ENCODE measurements at places on chromosomes 5 and 9. TPM values are rescaled to one million over a fixed set of nuclear protein-coding genes. Genes with fewer than 3 reads are reported as not detected.

IQGAP2 gene
- total RNA-seq = 4.3 TPM

PRDM9 gene
- not detected for total RNA-seq

GRCh38 chr9:98846879-98847278, 39.4 kb downstream of the GALNT12 start:
- H3K27ac ChIP-seq = no peak overlapping the region
- H3K27me3 ChIP-seq = no peaks in the 10 kb centered on the region
- DNase-seq = no peak
- H3K36me3 ChIP-seq = no peaks in the 10 kb centered on the region
- no peak overlapping the region for H3K4me3 ChIP-seq
- H3K4me1 ChIP-seq = peaks cover 7% of the 10 kb centered on the region

DNA sequence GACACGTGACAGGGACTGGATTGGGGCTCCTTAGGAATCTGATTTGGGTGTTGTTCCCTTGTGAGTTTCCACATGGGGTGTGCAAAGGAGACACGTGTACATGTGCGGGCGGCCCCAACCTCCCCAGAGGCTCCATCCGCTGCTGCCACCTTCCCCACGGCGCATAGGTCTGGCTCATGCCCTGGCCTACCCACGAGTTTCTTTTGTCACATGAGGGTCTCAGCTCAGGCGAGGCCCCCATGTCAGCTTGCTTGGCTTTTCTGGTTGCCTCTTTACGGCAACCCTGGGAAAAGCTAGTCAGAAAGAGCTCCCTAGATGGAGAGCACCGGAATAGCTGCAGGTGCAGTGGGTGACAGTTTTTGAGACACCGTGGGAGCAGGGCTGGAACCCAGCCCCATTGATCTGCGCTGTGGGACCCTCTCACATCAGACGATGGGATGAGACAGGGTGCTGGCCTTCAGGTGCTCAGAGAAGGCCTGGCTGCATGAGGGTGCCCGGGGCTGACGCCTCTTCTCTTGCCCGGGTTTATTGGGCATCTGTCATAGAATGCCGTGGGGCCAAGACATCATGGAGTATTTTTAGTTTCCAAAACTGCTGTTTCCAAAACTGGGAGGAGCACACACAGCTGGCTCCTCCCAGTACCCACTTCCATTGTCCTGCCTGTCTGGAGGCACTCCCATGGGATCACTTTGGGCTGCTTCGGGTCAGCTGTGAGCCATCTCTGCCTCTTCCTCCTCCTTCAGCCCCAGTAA, 107.8 kb downstream of the WNK2 start:
- peaks cover 4% of the 10 kb centered on the region for H3K27me3 ChIP-seq
- no peaks in the 10 kb centered on the region for H3K36me3 ChIP-seq
- H3K27ac ChIP-seq = no peak overlapping the region
- DNase-seq = no peak

DNA sequence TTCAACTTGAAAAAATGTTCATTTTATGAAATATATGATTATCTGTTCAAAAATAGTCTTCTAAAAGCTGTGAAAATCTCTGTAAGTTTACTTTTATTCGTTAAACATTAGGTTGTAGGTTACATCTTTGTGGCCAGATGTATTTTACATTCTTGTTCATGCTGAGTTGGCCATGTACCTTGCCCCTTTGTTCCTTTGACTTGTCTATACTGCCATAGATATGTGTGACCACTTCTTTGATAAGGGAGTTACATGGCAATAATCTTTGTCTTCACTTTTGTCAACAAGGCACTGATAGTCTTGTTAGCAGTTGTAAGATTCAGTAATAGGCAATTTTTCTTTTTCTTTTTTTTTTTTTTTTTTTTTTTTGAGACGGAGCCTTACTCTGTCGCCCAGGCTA, 15.9 kb downstream of the SEC24A start:
- peaks cover 19% of the 10 kb centered on the region for H3K36me3 ChIP-seq
- no peaks in the 10 kb centered on the region for H3K27me3 ChIP-seq
- no peak for DNase-seq
- no peak overlapping the region for H3K4me3 ChIP-seq

DNA sequence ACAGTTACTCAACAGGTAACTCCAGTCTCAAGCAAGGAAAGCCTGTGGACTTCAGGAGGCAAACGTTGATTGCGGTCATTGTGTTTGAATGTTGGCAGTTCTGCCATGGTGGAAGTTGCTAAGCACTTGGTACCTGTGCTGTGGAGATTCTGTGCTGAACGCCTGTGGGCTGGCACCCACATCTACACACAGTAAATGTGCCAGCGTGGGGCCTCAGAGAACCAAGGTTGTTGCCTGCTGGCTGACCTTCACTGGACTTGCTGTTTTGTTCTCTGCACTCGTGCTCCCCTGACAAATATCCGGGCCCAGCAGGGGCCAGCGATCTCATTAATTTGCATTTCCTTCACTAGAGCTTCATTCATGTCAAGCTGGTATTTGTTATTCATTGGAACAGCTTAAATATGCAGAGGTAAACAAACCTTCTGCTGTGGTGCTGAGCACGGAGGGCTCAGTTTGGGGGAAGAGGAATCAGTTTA, 141.8 kb downstream of the PRKACG start:
- H3K4me3 ChIP-seq = no peak overlapping the region
- peak; percentile 56 for DNase-seq
- no peaks in the 10 kb centered on the region for H3K27me3 ChIP-seq
- H3K27ac ChIP-seq = peak overlapping the region; percentile 28
- no peaks in the 10 kb centered on the region for H3K36me3 ChIP-seq

- H3K4me3 ChIP-seq = no peak overlapping the region
- H3K27ac ChIP-seq = no peak overlapping the region
- DNase-seq = no peak
- no peaks in the 10 kb centered on the region for H3K27me3 ChIP-seq
These were observed 398.9 kb downstream of the PLK2 start for GRCh38 chr5:58060996-58061395.

PAPPA gene
- total RNA-seq = 1.9 TPM

- no peaks in the 10 kb centered on the region for H3K27me3 ChIP-seq
- peaks cover 7% of the 10 kb centered on the region for H3K4me1 ChIP-seq
- no peaks in the 10 kb centered on the region for H3K36me3 ChIP-seq
- H3K27ac ChIP-seq = no peak overlapping the region
- no peak overlapping the region for H3K4me3 ChIP-seq
- DNase-seq = no peak
These were observed 167.4 kb downstream of the SLIT3 start for GRCh38 chr5:169133531-169133930.

- no peak within 1 kb of the TSS for H3K27ac ChIP-seq
- DNase-seq = no peak
- no peaks in the 10 kb centered on the region for H3K36me3 ChIP-seq
- H3K4me3 ChIP-seq = peak within 1 kb of the TSS; percentile 14
- peaks cover 70% of the 10 kb centered on the region for H3K27me3 ChIP-seq
- peaks cover 10% of the 10 kb centered on the region for H3K4me1 ChIP-seq
These were observed at the start of gene BHMT for GRCh38 chr5:79111387-79111959. Gene BHMT, plus strand, starts transcription at chr5:79111809. Its CDS starts 77 bp downstream, at chr5:79111886.

CDC20B gene
- total RNA-seq = not detected

DNA sequence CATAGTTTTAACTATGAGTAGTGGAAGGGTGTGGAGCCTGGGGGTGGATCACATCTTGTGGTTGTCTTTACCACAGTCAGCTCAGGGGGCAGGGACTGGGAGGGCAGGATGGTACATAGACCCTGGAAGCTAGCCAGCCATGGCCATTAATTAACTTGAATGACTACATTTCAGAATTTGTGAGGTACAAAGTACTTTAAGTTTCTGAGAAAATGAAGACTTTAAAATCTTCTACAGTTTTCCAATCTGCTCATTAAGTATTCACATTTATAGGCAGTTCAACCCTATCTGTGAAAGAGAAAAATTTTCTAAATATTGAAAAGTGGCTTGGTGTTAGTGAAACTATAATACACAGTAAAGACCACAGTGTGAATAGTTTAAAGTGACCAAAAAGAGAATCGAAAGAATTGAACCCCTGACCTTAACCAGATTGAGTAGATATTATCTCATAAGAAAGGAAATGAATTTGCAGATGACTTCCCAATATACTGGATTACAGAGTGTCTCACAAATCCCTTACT, 234.2 kb upstream of the MEF2C start:
- no peak for DNase-seq
- H3K27ac ChIP-seq = no peak overlapping the region
- H3K36me3 ChIP-seq = no peaks in the 10 kb centered on the region
- no peaks in the 10 kb centered on the region for H3K4me1 ChIP-seq

TESK1 gene
- 20.5 TPM for total RNA-seq

DNA sequence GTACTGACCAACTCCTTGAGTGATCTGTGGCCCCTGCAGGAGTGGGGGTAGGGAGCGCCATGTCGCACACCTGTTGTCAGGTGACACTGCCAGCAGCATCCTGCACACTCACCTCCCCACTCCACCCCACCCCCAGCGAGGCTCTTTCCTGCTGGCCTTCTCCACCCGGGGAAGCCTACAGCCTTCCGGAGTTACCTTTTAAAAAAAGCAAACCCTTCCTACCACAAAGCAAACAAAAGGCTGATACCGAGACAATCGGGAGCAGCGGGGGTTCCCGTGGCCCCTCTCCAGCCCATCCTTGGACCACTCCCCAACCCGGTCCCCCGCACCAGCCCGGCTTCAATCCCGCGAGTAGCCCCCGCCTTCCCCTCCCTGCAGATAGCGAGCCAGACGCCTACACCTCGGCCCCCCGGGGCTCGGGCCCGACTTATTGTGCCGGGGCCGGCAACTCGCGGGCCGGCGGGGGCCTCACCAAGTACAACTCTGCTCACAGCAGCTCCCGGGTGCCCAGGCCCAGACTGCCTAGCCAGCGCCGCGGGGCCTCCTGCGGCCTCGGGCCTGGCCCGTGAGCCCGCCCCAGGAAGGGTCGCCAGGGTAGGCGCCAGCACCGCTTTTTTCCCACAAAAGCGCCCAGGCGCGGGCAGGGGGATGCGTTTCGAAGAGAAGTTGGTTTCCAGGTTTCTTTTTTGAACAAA, 724 bp downstream of the MACROH2A1 start:
- no peak for DNase-seq
- H3K4me1 ChIP-seq = peaks cover 59% of the 10 kb centered on the region
- H3K4me3 ChIP-seq = peak overlapping the region; percentile 97
- no peaks in the 10 kb centered on the region for H3K27me3 ChIP-seq
- peak overlapping the region; percentile 98 for H3K27ac ChIP-seq

MED10 gene
- 23.1 TPM for total RNA-seq

- no peak for DNase-seq
- no peaks in the 10 kb centered on the region for H3K27me3 ChIP-seq
- H3K4me3 ChIP-seq = no peak overlapping the region
- H3K36me3 ChIP-seq = no peaks in the 10 kb centered on the region
- H3K4me1 ChIP-seq = no peaks in the 10 kb centered on the region
- H3K27ac ChIP-seq = no peak overlapping the region
These were observed 93.2 kb downstream of the LIX1 start for GRCh38 chr5:97049175-97049574.

- H3K4me3 ChIP-seq = no peak overlapping the region
- no peak for DNase-seq
- no peaks in the 10 kb centered on the region for H3K36me3 ChIP-seq
- H3K27me3 ChIP-seq = no peaks in the 10 kb centered on the region
These were observed 3.9 kb upstream of the FKTN start for GRCh38 chr9:105554042-105554441.

GRCh38 chr5:73540192-73540591, 25.2 kb downstream of the ANKRA2 start:
- H3K36me3 ChIP-seq = no peaks in the 10 kb centered on the region
- no peak overlapping the region for H3K27ac ChIP-seq
- no peak for DNase-seq
- H3K27me3 ChIP-seq = peaks cover 8% of the 10 kb centered on the region

DNA sequence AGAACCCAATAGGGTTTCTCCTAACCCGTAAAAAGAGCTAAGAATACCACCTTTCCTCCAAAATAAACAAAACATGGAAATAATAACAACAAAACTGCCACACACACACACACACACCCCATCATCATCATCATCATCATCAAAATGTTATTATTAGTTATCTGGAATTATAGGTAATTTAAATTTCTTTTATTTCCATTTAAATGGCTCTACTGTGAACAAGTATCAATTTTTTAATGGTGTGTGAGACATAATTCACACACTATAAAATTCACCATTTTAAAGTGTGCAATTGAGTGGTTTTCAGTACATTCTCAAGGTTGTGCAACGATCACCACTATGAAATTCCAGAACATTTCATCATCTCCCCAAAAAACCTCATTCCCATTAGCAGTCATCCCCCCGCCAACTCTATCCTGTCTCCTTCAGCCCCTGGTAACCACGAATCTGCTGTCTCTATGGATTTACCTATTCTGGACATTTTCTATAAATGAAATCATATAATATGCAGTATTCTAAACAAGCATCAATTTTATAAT, 172.7 kb downstream of the ROR2 start:
- H3K36me3 ChIP-seq = no peaks in the 10 kb centered on the region
- no peak overlapping the region for H3K4me3 ChIP-seq
- H3K27ac ChIP-seq = no peak overlapping the region
- peaks cover 8% of the 10 kb centered on the region for H3K27me3 ChIP-seq
- no peak for DNase-seq

- peak overlapping the region; percentile 88 for H3K4me3 ChIP-seq
- H3K27me3 ChIP-seq = no peaks in the 10 kb centered on the region
- H3K36me3 ChIP-seq = peaks cover 6% of the 10 kb centered on the region
- peaks cover 30% of the 10 kb centered on the region for H3K4me1 ChIP-seq
These were observed 569 bp downstream of the YIPF5 start for GRCh38 chr5:144169904-144170275.

GRCh38 chr9:121055642-121056143, 5.6 kb upstream of the C5 start:
- no peak for DNase-seq
- no peak overlapping the region for H3K27ac ChIP-seq
- no peaks in the 10 kb centered on the region for H3K4me1 ChIP-seq
- no peak overlapping the region for H3K4me3 ChIP-seq
- H3K27me3 ChIP-seq = no peaks in the 10 kb centered on the region
- no peaks in the 10 kb centered on the region for H3K36me3 ChIP-seq

- H3K27ac ChIP-seq = no peak overlapping the region
- H3K27me3 ChIP-seq = no peaks in the 10 kb centered on the region
- no peak overlapping the region for H3K4me3 ChIP-seq
- no peaks in the 10 kb centered on the region for H3K4me1 ChIP-seq
- H3K36me3 ChIP-seq = no peaks in the 10 kb centered on the region
- DNase-seq = no peak
These were observed 42.9 kb downstream of the TMEFF1 start for GRCh38 chr9:100515578-100516494.

GNA14 gene
- total RNA-seq = 1.7 TPM

- no peak overlapping the region for H3K27ac ChIP-seq
- H3K27me3 ChIP-seq = no peaks in the 10 kb centered on the region
- no peaks in the 10 kb centered on the region for H3K4me1 ChIP-seq
- no peak for DNase-seq
- H3K36me3 ChIP-seq = no peaks in the 10 kb centered on the region
These were observed 126.7 kb downstream of the PPP2R2B start for GRCh38 chr5:146751781-146752401.

- H3K27ac ChIP-seq = no peak overlapping the region
- H3K4me3 ChIP-seq = no peak overlapping the region
- no peaks in the 10 kb centered on the region for H3K4me1 ChIP-seq
- no peaks in the 10 kb centered on the region for H3K36me3 ChIP-seq
- H3K27me3 ChIP-seq = no peaks in the 10 kb centered on the region
These were observed 372.2 kb downstream of the TMEM232 start for GRCh38 chr5:110354311-110354710.

HK3 gene
- total RNA-seq = 18.7 TPM

ADAMTS12 gene
- total RNA-seq = 1.4 TPM

GRCh38 chr5:8601831-8602354, 732.9 kb downstream of the MTRR start:
- H3K4me1 ChIP-seq = no peaks in the 10 kb centered on the region
- H3K27me3 ChIP-seq = peaks cover 9% of the 10 kb centered on the region
- H3K36me3 ChIP-seq = no peaks in the 10 kb centered on the region
